Tongue (tissue), 3 donors: ENCODE measurements at places on chromosomes 6 and 20. TPM values are rescaled to one million over a fixed set of nuclear protein-coding genes. Genes with fewer than 3 reads are reported as not detected.

DNA sequence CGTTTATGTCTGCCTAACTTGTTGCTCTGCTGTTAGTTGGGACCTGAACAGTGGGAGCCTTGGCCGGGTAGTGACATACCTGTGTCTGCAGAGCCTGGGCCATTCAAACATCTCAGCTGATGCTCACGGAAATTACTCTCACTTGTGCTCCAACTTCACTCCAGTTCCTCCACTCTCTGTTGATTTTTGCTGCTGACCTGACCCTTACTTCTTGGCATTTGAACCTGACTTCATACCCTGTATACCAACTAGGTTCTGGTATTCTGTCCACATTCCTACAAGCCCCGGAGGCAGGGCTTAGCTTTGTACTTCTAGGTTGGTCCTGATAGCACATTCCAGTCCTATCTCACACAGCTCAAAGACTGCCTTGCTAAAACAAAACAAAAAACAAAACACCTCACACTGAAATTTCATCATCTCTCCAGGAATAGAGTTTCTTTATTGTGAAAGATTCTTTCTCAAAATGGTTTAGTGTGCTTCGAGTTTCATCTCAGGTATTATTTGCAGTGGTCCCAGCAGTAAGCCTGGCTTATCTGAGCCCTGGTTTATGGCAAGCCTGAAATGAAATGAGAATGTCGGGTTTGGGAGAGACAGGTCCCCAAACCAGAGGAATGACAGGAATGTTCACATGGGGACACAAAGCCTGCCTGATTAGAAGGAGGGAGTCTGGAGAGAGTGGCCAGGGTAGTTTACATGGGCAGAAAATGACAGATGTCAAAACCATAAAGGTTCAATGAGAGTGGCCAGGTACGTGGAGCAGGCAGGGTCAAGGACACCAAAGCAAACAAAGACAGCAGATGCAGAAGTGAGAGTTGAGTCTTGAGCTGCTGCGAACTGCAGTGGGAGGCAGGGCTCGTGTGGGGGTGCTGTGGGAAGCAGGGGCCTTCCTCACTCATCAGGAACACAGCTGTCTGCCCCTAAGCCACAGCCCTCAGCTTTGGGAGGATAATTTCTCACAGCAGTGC lies 174.2 kb upstream of the HDAC2 start:
- peak; percentile 28 for DNase-seq

DNA sequence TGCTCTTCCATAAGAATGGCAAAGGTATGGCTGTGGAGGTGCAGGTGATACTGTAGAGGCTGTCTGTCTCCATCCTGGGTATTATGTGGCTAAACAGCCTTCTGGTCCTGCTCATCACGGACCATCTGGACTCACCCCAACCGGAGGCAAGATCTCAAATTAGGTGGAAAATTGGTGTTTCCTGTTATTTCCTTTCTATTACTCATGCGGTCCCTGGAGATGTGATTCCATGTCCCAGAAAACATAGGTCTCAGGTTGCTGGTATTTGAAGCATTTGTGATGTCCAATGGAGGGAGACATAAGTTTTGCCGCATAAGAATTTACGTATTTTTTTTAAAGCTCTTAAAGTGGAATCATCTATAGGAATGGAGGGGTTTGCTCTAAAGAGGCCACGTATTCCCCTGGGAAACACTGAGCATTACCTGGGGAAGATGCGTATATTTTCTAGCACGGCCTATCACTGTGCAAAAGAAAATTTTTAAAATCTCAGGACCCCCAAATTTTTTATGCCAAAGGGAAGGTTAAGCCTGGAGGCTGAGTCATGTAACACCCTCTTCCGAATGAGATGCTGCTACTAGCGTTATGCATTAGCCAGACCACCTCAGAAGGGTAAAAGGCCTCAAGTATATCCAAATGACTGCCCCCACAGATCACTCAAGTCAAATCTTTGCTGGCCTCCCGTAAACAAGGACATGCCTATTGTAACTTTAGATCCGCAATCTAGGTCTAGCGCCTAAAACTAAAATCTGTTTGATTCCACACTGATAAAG lies 22.4 kb upstream of the PBOV1 start:
- peak; percentile 16 for DNase-seq

- DNase-seq = no peak
Measured at GRCh38 chr20:57749869-57750268, 40.1 kb upstream of the PMEPA1 start.

Gene NNAT
- 24.1 TPM for total RNA-seq

Gene WFDC12
- not detected for total RNA-seq

GRCh38 chr20:23118144-23118543 lies 32.0 kb upstream of the CD93 start:
- DNase-seq = no peak

DNA sequence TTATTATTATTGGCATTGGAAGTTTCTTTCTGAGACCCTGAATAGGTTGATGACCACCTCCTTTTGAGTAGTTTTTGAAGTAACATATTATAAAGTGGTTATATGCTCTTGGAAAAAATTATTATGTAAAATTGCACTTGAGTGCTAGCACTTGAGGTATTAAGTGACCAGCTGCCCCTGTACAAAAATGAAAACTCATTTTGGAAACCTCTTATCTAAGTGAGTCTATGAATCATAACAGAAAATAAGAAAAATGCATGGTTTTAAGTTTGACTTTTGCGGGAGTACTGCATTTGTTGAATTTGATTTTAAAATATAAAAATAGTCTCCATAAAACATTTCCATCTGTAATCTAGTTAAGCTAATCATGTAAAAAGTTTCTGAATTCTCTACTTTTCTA lies 248.3 kb downstream of the TMEM242 start:
- no peak for DNase-seq

DNA sequence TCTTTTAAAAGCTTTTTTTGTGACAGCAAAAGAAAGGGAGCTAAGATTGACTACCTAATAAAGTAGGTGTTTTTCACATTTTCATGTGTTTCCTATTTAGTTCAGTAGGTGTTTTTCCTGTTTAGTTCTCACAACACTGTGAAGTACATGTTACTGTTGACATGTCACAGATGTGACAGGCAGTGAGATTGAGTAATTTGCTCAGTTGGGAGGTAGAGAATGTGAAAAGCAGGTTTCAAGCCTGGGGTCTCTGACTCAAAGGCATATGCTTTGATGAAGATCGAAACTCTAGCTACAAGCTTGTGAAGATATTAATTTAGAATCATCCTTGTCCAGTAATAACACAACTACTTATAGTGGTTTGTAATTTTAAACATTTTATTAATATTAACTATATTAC lies 43.1 kb downstream of the SLX4IP start:
- no peak for DNase-seq

Gene FAXC
- total RNA-seq = 4.9 TPM

Gene HLA-DMB
- total RNA-seq = 6.6 TPM

Gene MUCL3
- total RNA-seq = not detected

Gene PRDM13
- total RNA-seq = not detected

GRCh38 chr20:49179368-49180277 lies 8.5 kb downstream of the STAU1 start:
- DNase-seq = no peak

Gene CD93
- 112 TPM for total RNA-seq

Gene VWA7
- total RNA-seq = 2.3 TPM

DNA sequence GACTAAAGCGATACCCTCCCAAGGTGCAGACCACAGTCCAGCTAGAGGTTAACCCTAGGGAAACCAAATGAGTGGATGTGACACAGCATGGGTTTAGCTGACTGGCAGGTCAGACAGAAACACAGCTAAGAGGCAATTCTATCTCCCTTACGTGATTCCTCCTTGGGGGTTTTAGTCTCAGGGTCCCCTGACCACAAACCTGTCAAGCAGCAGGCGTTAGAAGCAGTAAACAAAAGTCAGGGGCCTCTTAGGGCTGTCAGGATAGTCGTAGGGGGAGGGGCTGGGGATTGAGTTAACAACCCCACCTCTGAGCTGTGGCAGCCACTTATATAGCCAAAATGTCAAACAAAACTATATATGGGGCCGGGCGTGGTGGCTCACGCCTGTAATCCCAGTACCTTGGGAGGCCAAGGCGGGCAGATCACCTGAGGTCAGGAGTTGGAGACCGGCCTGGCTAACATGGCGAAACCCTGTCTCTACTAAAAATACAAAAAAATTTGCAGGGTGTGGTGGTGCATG lies 13.6 kb downstream of the KCNK5 start:
- no peak for DNase-seq

DNA sequence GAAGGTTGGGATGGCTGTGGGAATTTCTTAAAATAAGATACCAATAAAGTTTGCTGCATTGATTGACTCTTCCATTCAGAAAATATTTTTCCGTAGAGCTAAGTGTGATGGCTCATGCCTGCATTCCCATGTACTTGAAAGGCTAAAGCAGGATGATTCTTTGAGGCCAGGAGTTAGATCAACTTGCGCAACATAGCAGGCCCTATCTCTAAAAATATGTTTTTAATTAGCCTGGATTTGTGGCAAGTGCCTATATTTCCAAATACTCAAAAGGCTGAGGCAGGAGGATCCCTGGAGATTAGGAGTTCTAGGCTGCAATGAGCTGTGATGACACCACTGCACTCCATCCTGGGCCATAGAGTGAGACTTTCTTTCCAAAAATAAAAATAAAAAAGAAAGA lies 431.2 kb upstream of the PTCHD4 start:
- DNase-seq = no peak

DNA sequence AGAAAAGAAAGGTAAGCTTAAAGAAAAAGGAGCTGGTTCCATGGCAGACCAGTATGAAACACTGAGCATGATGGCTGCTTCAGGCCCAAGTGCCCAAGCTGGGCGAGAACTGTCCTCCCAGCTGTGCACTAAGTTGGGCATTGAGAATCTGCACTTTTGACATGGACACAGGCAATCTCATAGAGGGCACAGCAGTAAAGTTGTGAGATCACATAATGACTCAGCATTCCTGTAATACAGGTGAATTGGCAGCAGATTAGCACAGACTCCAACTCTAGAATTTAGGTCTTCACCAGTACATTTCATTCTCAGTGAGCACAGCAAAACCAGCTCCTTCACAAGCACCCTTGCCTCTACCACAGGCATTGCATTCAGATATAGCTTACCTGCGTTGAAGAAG lies 343.4 kb downstream of the PKHD1 start:
- no peak for DNase-seq

DNA sequence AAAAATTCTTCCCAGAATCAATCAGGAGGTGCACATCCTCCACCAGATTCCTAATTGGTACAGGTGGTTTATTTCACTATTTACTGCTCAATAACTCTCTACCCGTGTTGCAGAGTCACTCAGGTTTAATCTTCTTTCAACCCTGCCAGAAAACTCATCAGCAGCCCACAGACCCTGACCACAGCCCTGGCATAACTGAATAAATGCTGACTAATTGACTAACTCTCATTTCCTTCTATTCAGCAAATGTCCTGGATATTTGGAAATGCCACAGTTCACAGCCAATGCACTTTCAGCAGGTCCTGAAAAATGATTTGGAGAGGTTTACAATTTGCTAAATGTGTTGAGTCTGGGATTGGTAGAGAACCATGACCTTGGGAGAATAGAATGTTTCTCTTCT lies 62.3 kb downstream of the TRMT6 start:
- DNase-seq = no peak
